GM12865 (cell line): ENCODE measurements at places on chromosomes 3 and 15.

DNA sequence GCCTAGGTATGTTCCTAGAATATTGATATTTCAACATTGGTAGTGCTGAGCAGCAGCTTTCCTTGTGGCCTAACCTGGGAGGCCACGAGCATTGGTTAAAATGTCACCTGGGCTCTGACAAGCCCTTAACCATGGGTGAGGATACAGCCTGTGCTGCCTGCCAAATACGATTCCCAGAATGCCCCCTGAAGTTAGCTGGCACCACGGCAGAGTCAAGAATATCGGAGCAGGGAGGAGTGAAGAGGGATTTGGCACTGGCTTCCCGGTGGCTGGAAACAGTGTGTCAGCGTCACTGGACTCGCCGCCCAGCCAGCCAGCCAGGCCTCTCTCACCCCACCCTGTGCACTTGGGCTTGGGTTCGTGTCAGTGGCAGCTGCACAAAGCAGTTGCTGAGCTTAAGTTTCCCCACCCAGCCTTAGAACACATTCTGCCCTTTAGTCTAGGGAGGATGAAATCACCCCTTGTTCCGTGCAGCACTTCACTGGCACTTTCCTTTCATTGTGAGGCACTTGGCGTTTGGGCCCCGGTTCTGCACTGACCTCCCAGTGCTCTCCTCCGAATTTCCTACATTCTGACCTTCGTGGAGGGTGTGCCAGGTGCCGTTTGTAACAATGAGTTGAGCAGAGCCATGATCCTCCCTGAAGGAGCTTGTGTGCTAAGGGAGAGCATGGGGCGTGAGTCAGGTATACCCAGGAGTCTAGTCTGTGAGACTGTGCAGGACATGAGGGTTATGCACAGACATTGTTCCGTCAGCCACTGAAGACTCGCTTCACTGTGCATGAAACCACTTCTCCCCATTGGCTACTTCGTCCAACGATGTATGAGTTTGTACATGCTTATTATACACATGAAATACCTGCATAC is 152.8 kb upstream of the BHLHE40 start:
- DNase-seq: no peak

GRCh38 chr3:114624571-114625181 is 330.8 kb downstream of the TIGIT start:
- no peak for DNase-seq

- DNase-seq: no peak
These were observed 28.8 kb upstream of the PLSCR2 start for GRCh38 chr3:146498002-146498736.

DNA sequence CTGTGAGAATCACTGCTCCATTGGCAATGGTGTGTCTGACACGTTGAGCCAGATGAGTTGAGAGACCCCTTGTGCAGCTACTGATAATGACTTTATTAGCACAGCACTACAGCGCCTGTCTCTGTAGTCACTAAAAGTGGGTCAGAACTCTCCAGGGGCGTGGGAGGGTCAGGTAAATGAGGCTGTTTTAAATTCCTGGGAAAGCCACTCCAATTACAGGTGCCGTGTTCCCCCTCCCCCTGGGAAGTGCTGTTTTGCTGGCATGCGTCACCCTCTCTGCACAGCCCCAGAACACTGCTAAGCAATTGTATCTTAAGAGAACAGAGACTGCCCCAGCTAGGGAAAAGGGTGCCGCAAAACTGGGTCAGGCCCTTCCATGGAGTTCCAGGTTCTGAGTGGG is 21.5 kb upstream of the CPNE9 start:
- no peak for DNase-seq

DNA sequence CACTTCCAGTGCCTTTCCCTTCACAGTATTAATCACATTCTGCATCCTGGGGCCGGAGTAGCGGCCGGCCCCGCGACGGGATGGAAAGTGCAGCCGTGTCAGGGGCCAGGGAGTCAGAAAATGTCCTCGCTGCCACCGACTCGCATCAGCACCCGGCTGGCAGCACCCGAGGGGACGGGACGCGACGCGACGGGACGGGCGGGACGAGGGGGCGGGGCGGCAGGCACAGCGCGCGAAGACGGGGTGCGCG is 353 bp downstream of the ATG3 start:
- no peak for DNase-seq

- DNase-seq: peak; percentile 49
These were observed 7.1 kb downstream of the COL8A1 start for GRCh38 chr3:99645277-99646106.

DNA sequence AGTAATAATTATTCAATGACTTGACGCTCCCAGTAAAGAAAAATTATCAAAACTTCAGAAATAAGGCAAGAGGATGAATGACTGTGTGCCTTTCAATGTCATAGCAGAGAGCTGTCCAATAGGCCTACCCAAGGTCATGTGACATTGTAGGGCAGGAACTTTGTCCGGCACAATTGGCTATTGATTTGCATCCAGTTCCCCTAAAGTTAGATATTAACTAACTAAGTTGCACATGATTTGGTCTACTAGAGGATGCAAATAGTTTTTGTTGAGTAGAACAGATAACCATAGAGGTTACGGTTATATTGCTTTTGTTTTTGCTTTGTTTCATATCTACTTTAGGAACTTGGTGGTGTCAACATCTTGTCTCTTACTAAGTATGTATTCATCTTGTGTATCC is 127.9 kb upstream of the PFN2 start:
- peak; percentile 41 for DNase-seq

GRCh38 chr15:94174399-94174802 is 57.0 kb upstream of the MCTP2 start:
- DNase-seq: no peak

- no peak for DNase-seq
These were observed 255.3 kb downstream of the RORA start for GRCh38 chr15:60973637-60974415.

- no peak for DNase-seq
These were observed 73.1 kb downstream of the RORA start for GRCh38 chr15:61155741-61156700.

GRCh38 chr3:102400766-102401165 is 34.0 kb upstream of the ZPLD1 start:
- DNase-seq: no peak

DNA sequence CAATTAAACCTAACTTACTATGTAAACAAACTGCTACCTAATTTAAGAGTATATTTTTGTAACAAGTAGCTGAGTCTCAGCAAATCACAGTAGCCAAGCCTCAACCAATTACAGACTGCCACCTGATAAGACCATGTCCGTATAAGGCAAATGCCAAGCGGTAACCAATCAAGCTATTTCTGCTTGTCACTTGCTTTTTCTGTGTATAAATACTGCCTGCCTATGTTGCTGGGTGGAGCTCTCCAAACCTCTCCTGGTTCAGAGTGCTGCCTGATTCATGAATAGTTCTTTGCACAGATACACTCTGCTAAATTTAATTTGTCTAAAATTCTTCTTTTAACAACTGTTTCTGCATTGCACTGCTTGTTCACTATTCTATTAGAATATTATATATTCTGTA is 42.6 kb downstream of the ZNF148 start:
- DNase-seq: no peak

- no peak for DNase-seq
These were observed 49.0 kb downstream of the SPSB4 start for GRCh38 chr3:141100112-141100511.

DNA sequence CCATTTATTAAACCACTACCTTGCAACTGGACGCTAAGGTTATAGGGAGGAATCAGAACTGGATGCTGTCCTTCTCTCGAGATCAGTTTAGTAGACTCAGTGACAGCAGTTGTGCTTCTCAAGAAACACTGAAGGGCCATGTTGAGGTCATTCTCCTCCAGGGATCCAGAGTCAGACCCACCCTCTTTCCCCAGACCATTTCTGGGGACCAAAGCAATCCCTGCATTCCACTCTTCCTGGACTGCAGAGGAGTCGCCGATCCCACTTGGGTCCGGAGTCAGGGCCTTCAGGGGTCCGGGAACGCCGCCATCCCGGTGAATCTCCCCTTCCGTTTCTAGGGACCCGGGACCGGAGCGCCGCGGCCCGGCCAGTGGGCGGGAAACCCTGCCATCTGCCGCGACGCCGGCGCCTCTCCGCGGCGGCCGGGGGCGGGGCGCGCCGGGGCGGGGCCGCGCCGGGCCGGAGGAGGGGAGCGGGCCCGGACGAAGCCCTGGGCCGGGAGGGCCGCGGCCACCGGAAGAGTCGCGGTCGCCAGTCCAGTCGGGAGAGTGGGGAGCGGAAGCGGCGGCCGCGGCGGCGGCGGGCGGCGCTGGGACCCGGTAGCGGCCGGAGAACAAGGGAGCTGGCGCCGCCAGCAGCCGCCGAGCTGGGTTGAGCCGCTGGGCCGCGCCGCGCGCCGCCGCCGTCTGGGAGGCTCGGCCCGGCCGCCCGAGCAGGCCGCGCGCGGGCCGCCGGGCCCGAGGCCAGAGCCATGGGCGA is at the start of gene DVL3:
Gene DVL3, plus strand, starts transcription at position 493 of the 759 bp plus-strand sequence. Its CDS starts 259 bp downstream, at position 752.
- DNase-seq: peak; percentile 79

- no peak for DNase-seq
These were observed 47.6 kb upstream of the CD200R1L start for GRCh38 chr3:112894258-112894657.

DNA sequence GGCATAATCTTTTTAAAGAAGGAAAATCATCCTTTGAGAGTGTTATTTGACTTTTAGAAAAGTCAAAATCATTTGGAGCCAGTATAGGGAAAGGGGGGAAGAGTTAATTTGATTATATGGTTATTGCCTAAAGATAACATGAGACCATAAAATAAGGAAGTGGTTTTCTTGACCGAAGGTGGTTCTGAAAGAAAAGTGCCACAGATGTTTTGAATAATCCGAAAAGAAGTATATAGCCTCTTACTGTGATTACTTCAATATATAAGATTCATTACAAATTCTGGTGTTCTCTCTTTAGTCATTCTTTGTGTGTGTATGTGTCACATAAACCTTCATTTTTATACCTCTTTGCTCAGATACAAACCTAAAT is 1.1 kb downstream of the DNAJB11 start:
- DNase-seq: no peak

DNA sequence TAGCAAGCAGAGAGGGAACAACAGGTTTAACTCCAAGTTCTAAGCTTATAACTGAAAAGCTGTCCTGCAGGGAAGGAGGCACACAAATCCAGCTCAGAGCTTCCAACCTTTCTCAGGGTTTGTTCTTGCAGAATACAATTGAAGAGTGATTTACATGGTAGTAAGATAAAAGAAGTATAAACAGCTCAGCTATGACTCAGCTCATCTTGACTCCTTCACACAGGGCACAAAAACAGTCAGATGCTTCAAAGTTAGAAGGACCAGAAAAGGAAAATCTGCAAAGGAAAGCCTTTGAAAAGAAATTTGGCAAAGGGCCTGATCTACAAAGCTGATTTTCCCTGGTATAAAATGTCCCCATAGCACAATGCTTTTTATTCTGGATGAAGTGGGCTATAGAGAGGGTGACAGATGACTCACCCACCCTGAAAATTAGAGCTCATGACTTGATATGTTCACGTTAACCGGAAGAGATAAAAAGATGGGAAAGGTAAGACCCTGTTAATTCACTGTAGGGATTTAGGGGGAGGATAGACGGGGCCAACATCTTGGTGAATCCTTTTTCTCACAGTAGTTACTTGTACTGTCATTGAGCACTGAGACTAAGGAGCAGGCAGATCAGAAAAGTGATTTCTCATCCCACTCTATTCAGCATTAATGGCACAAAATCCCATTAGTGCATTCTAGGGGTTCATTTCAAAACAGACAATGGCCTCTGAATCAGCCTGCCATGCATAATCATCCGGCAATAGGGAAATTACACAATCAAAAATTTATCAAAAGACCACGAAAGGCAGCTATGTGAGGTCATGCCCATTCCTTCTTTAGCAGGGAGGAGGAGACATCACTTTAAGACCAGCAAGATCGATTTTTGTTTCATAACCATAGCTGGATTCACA is 143.5 kb downstream of the GAP43 start:
- no peak for DNase-seq

- DNase-seq: peak; percentile 65
These were observed 769.5 kb downstream of the TUSC7 start for GRCh38 chr3:117479095-117479494.

GRCh38 chr3:79258479-79258878 is 509.3 kb downstream of the ROBO1 start:
- DNase-seq: no peak

DNA sequence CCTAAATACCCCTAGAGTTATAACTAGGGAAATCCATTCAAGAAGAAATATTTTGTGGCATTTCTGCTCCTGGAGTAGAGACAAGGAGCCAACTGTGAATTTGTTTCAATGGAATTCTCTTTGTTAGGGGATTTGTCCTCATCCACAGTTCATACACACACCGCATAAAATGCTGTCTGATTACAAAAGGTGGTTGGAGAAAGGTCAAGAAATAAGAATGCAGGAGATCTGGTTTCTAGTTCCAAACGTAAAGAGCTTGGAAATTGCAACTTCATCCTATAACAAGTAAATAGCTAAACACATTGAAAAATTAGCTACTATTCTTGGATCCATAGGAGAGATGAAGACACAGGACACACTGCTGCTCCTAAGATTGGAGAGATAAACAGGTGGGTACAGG is 66.3 kb upstream of the NEDD4 start:
- no peak for DNase-seq

DNA sequence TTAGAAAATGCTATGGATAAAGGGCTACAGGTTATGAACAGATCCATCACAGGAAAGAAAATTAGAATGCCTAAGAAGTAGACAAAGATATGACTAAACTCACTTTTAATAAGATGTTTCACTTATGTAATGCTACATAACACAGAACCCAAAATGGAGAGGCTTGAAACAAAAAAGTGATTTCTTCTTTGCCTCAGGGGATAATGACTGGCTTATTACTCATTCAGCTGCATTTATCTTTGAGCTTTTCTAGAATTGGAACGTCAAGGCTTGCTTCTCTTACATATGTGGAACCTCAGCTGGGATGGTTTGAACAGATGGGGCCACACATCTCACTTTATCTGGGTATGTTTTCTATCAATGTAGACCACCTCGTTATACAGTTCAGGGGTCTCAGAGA is 120.6 kb upstream of the EPHA3 start:
- DNase-seq: no peak

DNA sequence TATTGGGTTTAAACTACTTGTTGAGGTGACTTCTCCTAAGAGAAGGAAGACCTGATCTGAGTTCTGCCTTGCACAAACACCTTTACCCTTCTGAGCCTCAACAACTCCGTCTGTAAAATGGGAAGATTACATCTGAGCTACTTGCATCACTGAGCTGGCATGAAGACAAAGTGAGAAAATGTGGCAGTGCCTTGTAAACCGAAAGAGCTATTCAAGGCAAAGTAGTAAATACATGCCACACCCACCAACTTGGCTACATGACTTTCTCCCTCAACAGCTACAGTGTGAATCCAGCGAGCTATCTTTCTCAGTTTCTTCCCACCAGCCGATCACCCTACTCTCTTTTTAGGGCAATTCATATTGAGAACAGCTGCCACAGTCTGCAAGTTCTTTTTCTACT is 148.3 kb downstream of the FOXB1 start:
- no peak for DNase-seq

- DNase-seq: no peak
These were observed 20.3 kb downstream of the SHOX2 start for GRCh38 chr3:158085931-158086330.

- no peak for DNase-seq
These were observed 123.7 kb upstream of the SPRED1 start for GRCh38 chr15:38128921-38129320.

DNA sequence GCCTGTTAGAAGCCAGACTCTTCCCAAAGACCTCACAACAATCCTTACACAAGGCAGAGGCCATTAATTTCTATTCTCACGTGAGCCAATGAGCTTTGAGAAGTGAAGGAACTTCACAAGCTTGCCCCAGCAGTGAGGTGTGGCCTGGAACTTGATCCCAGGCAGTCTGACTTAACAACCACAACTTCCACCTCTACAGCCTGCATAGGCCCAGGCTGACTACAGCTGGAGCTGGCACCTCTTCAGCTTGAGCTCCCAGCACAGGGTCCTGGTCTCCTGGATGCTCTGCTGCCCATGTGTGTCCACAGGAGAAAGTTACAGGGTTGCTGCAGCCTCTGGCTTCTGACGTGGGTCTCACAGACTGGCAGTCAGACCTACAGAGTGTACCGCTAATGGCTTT is 111.0 kb downstream of the ERC2 start:
- no peak for DNase-seq
